ENCODE measurements at places on chromosomes 7 and 10.
A peak's percentile ranks its signal among the peaks of the same experiment; 100 is the strongest.

- DNase-seq: no peak
Observed at GRCh38 chr7:65731562-65732035, 141.3 kb upstream of the VKORC1L1 start.

- no peak for DNase-seq
Observed at GRCh38 chr7:20666444-20666843, 51.0 kb downstream of the ABCB5 start.

DNA sequence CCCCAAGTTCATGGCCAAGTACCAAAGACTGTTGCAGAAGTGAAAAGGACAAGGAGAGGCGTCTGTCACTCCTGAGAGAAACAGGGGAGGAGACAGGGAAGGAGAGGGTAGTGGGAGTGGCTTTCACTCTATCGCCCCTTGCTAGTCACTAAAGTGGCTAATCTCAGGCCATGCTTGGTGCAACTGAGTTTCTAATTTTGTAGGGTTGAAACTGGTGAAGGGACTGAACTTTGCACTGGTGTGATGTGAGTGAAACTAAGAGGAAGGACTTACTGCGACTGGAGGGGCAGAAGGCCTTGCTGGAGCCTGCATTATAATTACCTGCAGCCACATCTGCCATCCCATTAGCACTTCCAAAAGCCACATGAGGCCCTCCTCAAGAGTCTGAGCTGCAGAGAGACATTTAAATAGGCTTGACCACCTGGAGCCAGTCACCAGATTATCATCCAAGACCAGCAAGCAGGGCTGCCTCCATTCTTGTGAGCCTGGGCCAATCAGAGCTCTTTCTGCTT lies 107.2 kb upstream of the EEPD1 start:
- DNase-seq: no peak

DNA sequence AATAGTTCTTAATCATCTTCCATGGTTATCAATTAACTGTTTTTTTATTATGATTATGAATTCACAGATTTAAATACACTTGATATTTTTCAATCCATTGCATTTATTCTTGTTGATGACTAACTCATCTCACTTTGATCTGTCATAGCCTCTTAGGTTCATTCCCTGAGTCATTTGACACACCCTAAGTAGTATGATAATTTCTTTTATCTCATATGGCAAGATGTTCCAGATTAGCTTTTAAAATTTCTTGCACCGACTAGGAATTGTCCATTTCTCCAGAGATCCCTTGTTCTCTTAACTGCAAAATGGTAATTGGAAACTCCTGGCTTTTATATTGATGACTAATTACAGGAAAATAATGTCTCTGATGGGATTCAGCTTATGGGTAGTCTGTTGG lies 87.6 kb upstream of the CCDC6 start:
- no peak for DNase-seq

GRCh38 chr7:17009007-17009719 lies 127.4 kb upstream of the AGR3 start:
- no peak for DNase-seq

- no peak for DNase-seq
Observed at GRCh38 chr10:672992-673391, 16.5 kb downstream of the DIP2C start.

DNA sequence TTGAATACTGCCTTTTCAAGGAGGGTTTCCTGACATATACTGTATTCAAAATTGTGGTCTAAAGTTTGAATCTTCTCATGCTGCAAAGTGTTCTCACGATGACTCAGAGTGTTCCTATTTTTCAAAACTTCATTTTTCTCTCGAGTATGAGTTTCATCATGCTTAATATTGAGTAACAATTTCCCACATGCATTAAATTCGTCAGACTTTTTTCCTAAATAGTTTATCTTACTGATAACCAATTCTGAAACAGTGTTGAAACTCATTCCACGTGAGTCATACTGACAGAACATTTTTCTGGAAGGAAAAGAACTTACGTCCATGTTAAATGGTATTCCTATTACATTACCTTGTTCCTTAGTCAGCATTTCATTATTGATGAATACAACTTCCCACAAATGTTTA lies 44.1 kb downstream of the ZNF33B start:
- DNase-seq: no peak

GRCh38 chr7:38630720-38631673 lies at the start of gene AMPH:
Gene AMPH (minus strand): TSS chr7:38631373. CDS start chr7:38631351, 22 bp downstream.
- peak; percentile 51 for DNase-seq

- no peak for DNase-seq
Observed at GRCh38 chr7:38563741-38564140, 67.4 kb downstream of the AMPH start.

DNA sequence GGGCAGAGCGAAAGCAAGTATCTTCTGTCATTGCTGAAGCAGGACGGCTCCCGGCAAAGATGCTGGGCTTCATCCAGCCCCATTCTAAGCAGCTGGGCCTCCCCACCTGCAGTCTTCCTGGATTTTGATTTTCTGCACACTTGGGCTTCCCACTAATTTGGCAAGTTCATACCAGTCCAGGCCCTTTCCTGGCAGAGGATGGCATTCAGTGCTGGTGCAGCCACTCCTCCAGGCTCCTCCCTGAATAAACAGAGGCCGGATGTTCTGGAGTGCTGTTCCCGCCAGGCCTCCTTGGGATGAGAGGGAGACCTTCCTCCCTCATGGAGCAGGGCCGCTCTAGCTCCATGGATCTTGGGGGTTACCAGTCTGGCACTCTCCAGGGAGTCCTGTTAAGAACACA lies 3.4 kb downstream of the BAG3 start:
- no peak for DNase-seq

- DNase-seq: no peak
Observed at GRCh38 chr10:56836659-56837058, 475.6 kb upstream of the ZWINT start.

- DNase-seq: no peak
Observed at GRCh38 chr10:61786728-61787127, 114.8 kb upstream of the ARID5B start.

GRCh38 chr10:69884024-69884367 lies 82.3 kb downstream of the COL13A1 start:
- no peak for DNase-seq

DNA sequence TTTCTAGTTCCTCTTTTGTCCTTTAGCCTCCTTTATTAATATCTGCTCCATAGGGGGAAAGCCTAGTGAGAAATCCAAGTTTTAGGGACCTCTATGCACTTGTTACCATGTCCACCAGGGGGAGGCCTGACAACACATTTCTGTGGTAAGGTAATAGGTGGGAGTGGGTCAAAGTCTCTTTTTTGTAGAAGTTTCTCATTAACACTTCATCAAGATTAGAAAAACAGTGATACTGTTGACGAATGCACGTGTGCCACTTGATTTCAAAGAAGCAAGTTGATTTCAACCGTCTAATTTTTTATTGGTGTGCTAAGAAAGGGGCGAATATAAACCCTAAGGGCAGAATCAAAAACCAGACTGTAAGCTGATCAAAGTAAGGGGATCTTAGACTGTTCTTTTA lies 30.6 kb downstream of the CISD1 start:
- no peak for DNase-seq

GRCh38 chr7:33903791-33904680 lies 1.3 kb upstream of the BMPER start:
- no peak for DNase-seq

DNA sequence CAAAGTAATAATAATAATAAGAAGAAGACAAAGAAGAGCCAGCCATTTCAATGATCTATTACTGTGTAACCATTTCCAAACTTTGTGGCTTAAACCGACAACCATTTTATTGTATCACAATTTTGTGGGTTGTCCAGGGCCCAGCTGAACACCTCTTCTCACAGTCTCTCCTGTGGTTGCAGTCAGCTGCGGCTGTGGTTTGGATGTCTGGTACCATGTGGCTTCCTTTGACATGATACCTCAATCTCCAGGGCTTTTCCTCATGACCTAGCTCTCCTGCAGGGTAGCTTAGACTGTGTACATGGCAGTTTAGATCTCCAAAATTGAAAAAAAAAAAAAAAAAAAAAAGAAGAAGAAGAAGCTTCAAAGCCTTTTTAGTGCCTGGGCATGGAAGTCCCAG lies 72.6 kb upstream of the NFKB2 start:
- DNase-seq: no peak

GRCh38 chr10:75646916-75647315 lies 215.5 kb downstream of the LRMDA start:
- DNase-seq: no peak

- no peak for DNase-seq
Observed at GRCh38 chr7:96414931-96415292, 93.0 kb upstream of the SLC25A13 start.

GRCh38 chr7:46810986-46811385 lies 770.9 kb downstream of the TNS3 start:
- no peak for DNase-seq

GRCh38 chr10:102375867-102376266 lies 19.6 kb upstream of the NFKB2 start:
- no peak for DNase-seq

DNA sequence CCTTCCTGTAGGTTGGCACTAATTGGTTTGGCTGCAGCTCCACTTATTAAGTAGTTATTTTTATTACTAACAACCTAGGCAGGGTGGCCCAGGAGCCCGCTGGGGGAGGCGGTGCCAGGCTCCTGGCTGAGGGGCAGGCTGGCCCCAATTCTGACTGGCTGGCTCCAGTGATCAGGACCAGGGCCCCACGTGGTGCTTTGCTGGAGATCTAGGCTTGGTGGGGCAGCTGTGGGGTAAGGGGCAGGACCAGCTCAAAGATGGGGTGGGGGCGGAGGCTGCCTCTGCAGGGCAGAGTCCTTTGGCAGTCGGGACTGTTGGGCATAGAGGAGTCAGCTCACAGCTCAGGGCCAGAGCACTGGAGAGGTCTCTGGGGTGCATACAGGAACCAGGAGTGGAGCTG lies 2.4 kb downstream of the ASL start:
- DNase-seq: no peak

DNA sequence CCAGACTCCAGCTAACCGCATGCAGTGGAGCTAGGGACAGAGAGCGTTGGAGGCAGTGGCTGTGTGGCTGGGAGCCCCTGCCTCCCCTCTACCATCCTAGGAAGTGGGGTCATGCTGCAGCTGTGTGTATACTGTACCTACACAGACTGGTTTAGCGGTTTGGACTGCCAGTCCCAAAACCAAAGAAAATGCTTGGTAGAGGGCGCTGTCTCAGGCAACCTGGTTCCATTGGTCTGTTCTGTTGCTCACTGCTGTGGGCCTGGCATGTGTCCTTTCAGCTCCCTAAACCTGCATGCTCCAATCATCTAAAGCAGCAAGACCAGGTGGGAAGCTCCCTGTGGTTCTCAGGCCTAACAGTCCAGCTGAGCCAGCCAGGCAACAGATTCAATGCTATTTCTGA lies 4.5 kb downstream of the RBP4 start:
- DNase-seq: no peak

DNA sequence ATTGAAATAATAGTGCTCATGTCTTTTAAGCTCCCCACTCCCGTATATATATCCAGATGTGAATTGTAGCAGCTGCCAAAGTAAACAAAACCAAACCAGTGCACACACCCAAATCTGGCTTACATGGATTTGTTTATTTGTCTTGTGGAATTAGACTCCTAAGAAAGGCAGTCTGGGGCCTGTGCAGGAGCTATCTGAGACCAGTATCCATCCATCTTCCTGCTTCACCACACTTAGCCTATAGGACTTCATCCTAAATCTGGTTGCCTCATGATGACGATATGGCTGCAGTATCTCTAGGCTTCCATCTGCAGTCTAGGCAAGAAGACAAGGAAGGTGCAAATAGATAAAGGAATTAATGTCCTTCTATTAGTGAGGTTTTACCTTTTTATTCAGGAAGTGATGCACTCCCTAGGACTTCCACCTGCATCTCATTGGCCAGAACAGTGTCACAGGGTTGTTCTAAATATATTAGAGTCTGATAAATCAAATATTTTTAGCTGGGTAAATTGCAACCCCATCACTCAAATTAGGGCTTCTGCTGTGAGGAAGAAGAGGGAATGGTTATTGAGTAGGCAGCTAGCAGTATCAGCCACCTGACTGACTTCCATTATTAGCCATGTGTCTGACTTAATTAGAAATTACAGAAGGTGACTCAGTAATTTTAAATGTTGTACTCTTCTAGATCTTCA lies 6.0 kb downstream of the WIPF3 start:
- DNase-seq: no peak

GRCh38 chr7:92034116-92034515 lies 93.5 kb downstream of the AKAP9 start:
- DNase-seq: no peak

- DNase-seq: no peak
Observed at GRCh38 chr10:3395458-3395861, 222.9 kb upstream of the PITRM1 start.

- DNase-seq: no peak
Observed at GRCh38 chr7:31120800-31121513, 68.8 kb downstream of the ADCYAP1R1 start.

DNA sequence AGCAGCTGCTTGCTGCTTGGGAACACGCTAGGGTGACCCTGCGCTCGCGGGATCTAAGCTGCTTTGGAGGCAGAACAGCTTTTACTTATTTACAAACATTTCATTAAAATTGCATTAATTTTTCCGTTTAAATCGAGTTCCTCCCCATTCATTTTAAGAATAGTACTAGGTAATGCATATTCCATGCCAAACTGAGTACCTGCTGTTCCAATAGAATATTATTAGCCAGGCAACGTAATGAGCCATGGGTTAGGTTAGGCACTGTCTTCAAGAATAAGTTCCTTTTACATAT lies 860 bp downstream of the EXOC6 start:
- DNase-seq: no peak

- DNase-seq: no peak
Observed at GRCh38 chr7:25656581-25657026, 428.3 kb upstream of the NPVF start.

GRCh38 chr7:73967832-73968290 lies 60.1 kb upstream of the ELN start:
- no peak for DNase-seq

DNA sequence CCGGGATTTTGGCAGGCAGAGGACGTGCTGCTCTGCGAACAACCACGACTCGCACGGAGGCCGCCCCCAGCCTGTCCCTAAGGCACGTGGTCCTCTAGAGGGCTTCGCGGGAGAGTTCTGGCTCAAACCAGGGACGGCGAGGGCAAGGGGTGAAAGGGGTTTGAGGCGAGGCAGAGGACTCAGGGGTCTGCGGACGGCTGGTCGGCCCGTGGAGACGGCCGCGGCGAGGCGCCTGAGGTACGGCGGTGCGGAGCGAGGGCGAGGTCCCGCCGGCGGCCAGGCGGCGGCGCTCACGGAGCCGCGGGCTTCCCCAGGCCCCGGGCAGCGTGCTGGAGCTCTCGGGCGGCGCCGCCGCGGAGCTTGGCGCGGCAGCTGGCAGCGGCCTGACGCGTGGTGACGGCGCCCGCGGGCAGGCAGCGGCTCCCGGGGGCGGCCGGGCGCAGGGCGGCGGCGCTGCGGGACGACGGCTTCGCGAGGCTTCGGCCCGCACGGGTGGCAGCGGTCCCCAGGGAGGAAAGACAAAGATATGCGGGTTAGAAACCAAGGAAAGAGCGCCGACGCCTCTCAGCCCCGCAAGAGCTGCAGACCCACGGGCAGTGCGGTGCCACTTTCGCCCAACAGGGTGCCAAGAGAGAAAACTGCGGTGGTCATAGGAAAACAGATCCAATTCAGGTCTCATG lies 44.8 kb downstream of the ZNF800 start:
- no peak for DNase-seq

GRCh38 chr7:139739863-139740597 lies 37.8 kb downstream of the HIPK2 start:
- DNase-seq: no peak

- DNase-seq: no peak
Observed at GRCh38 chr10:101223274-101224059, 5.8 kb downstream of the LBX1 start.

- no peak for DNase-seq
Observed at GRCh38 chr7:96388166-96388565, 66.3 kb upstream of the SLC25A13 start.

All from cerebellar nuclear complex (tissue), 1 donor.